ENCODE measurements at places on chromosomes 3 and 15.

DNA sequence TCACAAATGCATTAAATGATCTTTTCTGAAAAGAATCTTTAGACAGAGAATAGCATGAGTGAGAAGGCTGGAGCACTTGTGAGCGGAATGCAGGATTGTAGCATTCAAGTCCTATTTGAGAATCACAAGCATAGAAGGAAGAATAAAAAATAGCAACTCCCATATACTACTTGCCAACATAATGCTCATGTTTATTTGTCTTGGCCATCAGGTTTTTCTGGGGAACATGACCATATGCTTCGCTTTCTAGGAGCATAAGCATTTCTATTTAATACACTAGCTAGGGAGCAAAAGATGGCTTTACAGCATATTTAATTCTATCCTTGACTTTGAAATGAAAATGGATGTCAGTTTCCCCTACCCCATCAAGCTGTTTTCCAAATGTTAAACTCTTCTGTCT lies 170.3 kb upstream of the MITF start:
- no peak for DNase-seq

DNA sequence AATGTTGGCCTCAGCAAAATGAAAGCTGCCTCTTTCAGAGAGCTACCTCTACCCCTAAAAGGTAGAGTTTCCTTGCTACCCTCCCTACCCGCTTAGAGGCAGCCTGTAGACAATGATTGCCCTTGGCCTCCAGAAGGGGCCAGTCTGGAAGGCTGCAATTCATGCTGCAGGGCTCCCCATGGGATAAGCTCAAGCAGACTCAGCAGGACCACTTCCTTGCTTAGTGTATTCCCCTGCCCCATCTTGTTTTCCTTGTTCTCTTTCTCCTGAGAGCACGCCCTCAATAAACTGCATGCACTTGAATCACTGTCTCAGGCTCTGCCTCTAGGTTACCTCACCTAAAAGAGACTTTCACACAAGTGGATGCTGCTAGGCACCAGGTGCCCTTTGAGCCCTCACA lies 134.0 kb upstream of the CTNNB1 start:
- DNase-seq, result no peak

GRCh38 chr3:42755681-42756578 lies 17.1 kb downstream of the CCDC13 start:
- DNase-seq, result no peak

- DNase-seq, result no peak
These were observed 11.9 kb upstream of the ALDH1A2 start for GRCh38 chr15:58077427-58077826.

GRCh38 chr3:192843119-192843518 lies 74.5 kb downstream of the MB21D2 start:
- no peak for DNase-seq

DNA sequence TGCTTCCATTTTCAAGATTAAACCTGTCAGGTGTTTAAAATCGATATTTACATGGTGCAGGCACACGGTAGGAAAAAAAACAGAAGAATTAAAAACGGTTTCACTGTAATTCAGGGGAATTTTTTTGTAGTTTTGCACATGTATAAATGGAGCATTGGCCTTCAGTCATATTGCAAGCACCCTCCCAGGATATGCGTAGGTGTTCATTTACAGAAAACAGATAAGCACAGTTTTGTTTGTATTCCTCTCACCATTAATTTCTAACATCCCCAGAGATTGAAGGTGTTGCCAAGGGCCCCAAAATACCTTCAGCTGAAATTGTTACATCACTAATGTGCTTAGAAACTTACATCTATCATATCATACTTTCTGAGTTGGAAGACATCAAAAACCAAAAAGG lies 427.1 kb upstream of the NR2F2 start:
- no peak for DNase-seq

GRCh38 chr3:63538919-63539318 lies 113.6 kb upstream of the SNTN start:
- no peak for DNase-seq

DNA sequence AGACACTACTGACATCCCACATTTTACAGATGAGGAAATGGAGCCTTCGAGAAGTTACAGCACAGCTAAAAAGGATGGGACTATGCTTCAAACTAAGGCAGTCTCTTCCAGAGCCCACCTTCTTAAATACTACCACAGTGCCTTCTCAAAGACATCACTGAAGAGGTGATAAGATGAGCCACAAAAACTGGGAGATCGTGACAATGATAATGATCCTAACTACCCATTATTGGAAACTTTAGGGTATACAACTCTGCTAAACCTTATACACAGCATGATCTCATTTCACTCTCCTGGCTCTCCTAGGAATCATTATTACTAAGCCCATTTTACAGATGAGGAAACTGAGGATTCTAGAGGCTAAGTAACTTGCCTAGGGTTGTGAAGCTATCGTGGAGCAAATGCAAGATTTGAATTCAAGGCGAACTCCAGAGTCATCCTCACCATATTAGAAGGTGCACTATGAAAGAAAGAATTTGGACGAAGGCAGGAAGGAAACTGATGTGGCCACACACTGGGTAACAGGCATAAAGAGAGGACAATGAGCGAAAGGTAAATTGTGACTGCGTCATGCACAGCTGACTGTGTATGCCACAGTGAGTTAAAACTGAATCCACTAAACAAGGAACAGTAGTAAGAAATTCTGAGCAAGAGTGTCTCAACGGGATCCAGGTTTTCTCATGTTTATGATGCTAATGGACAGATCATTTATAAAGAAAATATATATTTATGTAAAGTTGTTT lies 55.4 kb downstream of the SUCLG2 start:
- DNase-seq, result no peak

- no peak for DNase-seq
These were observed 136.5 kb downstream of the ALCAM start for GRCh38 chr3:105503191-105503593.

DNA sequence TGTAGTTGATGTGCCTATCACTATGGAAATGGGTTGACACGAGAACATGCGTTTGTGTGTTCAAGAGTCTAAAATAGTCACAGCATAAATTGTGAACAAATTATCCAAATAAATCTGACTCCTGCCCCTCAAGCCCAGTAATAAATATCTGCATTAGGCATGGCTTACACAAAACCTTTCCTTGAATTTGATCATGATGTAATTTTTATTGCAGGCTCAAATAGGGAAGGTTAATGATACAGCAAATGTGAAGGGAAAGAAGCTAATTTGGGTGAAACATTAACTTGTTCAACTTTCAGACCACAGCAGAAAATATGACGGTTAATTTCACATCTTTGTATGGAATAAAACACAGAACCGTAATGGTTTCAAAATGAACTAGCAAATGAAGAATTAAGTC lies 74.6 kb downstream of the WNT5A start:
- DNase-seq, result no peak

DNA sequence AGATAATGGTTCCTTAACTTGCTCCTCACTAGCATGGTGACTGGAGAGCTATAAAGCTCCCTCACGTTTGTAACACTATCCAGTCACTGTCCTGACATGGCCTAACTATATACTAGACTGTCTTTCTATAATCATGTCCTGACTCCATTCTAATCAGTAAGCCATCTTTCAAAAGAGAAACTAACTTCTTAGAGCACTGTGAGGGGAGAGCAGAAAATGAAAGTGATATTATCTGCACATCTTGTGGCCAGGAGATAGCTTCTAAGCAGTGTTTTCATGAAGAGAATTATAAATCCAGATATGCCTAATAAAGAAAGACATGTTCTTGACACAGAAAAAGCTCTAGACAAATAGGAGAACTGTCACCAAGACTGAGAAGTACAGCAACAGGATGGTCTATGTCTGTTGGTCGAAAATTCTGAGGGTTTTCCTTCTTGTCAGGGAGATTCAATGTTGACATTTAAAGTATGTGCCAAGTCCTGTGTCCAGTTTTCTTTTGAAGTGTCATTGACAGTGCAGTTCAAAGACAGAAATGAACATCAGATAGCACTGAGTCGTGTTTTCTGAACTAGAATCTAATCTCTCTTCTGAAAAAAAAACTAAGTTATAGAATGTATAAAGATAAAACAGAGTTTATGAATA lies 230.6 kb upstream of the PEX5L start:
- no peak for DNase-seq

DNA sequence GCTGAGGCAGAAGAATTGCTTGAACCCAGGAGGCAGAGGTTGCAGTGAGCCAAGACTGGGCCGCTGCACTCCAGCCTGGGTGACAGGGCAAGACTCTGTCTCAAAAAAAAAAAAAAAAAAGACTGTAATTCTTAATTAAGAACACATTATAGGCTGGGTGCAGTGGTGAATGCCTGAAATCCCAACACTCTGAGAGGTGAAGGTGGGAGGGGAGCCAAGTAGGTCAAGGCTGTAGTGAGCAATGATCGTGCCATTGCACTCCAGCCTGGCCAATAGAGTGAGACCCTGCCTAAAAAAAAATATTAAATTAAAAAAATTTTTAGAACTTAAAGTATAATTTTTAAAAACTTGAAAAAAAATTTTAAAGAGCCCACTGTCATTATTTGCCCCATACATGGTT lies 13.4 kb upstream of the ARPIN start:
- DNase-seq, result no peak

- DNase-seq, result no peak
These were observed 637.7 kb upstream of the TBL1XR1 start for GRCh38 chr3:177835008-177835407.

DNA sequence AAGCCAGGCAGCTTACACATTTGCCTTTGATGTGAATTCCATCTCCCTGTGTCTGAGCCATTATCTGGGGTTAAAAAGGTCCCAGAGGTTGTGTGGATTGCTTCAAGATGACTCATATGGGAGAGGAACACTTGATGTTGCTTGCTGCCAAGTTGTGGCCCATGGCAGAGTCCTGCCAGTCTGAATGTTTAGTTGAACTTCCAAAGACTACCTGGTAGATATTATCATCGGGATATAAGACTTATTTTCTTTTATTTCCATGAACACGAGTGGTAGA lies 85.6 kb downstream of the TJP1 start:
- no peak for DNase-seq

GRCh38 chr15:36406366-36406765 lies 173.1 kb upstream of the CDIN1 start:
- DNase-seq, result no peak

DNA sequence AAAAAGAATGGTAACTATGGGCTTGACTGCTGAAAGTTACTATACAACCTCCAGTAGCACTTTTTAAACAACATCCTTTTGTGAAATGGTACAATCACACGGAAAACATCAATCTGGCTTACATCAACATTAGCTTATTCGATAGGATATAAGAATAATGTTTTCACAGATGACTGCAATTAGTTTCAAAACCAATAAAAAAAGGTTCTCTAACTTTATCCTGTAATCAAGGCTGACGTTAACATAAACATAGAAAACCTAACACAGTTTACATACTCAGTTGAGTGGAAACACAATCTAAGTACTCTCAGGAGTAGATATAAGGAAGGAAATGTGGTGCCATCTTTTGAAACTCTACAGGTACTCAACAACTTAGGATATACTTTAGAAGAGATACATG lies 102.2 kb downstream of the DLG1 start:
- DNase-seq, result no peak

DNA sequence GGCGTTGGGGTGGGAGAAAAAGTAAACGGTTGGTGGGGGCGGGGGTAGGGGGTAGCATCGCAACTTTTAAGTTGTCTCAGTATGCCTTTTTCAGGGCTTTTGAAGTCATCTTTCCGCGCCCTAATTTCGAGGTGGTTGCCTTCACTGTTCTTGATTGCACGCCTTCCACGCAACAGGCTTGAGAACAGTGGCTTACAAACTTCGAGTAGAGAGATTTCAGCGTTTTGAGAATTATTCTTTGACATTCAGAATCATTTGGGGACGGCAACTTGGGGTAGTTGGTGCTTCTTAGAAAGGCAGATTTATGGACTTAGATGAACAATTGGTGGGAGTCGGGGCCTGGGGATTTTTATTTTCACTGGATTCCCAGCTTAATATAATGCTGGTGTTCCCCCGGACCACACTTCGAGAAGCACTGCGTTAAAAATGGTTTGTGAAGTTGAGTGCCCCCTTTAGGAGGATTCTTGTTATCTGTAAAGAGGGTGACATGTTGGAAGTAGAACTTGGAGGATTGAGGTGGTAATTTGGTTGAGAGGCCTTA lies 880 bp downstream of the PPP4R2 start:
- DNase-seq, result no peak

DNA sequence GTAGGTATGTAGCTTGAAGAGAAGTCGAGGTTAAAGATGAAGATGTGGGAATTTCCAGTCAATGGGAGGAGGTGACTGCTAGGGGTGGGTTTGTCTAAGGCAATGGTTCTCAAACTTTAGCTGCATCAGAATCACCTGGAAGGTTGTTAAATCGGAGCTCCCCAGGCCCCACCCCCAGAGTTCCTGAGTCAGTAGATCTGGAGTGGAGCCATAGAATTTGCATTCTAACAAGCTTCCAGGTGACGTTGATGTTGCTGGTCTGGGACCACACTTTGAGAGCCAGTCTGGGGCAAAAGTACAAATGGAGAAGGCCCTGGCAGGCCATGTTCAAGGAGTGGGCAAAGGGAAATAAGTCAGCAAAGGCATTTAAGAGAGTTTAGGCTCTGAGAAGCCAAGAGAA lies 69.1 kb downstream of the CMTM8 start:
- DNase-seq, result no peak

GRCh38 chr3:163327086-163327485 lies 1751.2 kb downstream of the SI start:
- DNase-seq, result no peak

DNA sequence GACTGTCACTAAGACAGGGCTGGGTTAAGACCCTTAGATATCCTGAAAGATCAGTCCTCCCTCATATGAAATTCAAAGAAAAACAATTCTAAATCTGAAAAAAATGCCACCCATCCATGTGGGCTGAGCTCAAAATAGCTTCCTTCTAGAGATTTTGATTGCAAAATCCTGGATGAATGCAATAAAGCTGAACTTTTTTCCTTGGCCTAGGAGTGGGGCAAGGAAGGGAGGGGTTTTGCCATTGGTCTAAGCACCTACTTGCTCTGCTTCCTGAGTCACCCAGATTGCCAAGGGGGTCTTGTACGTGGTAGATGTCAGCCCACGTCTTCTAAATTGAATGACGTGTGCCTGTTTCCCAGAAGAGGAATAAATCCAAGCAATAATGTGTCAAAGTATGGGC lies 15.3 kb upstream of the SMAD3 start:
- DNase-seq, result no peak

DNA sequence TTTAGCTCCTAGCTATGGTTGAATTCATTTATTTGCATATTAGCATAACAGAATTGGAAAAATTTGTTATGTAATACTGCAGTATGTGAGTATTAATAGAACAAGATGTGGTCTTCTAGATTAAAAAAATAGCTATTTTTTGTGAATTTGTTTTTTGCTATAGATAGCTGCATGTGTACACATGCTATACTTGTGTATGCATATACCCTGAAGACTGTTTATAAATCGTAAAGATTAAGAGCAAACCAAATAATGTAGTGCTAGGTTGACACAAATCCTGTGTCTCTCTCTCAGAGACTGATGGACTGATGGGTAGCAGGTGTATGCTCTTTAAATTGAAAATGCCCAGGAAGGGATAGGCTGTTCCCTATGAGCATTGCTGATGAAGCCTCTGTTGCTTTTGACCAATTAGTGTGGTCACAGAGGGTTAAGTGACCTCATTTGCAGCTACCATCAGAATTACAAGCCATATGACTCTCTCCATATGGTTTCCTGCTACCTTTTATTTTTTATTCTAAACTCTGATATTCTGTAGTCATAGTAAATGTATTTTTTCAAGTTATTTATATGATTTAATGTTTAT lies 9.0 kb downstream of the PLCL2 start:
- DNase-seq, result no peak
